ENCODE measurements at places on chromosomes 7 and 10.

DNA sequence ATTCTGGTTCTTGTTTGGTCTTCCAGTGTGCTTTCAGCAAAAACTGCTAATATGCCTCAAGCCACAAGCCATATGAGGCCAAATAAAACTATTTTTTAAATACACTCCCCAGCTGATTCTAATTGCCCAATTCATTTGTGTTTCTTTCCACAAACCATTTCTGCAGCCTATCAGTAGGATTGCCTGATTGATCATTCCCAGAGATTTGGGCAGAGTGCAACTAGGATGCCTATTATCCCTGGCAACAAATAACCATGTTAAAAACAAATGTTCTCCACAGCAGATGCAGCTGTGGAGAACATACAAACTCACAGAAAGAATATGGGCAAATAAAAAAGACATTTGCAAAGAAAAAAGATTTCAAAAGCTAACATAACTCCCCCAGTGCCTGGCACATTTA lies 76.9 kb upstream of the CAV2 start:
- no peak for DNase-seq

DNA sequence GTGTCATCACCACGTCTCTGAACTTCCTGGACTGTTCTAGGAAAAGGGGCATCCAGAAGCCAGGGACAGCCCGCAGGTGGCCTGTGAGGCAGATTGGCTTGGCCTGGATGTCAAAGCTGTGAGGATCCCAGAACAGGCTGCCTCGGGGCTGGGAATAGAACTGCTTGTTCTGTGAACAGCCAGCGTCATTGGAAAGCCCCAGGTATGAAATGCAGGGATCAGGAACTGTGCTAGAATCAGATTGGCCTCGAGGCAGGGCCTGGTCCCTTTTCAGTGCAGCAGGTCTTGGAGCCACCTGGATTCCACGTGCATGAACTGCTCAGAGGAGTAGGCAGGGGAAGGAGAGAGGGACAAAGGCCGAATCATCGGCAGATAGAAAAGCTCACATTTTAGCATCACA lies 44.6 kb downstream of the FAM20C start:
- DNase-seq = no peak

GRCh38 chr7:95001258-95001657 lies 93.9 kb downstream of the PPP1R9A start:
- no peak for DNase-seq

GRCh38 chr7:70306173-70306572 lies 707.9 kb downstream of the AUTS2 start:
- no peak for DNase-seq

GRCh38 chr7:147376192-147376591 lies 1214.4 kb upstream of the C7orf33 start:
- DNase-seq = no peak

GRCh38 chr7:80277434-80278427 lies 143.1 kb downstream of the GNAI1 start:
- no peak for DNase-seq

All from activated CD4-positive, alpha-beta memory T cell treated with anti-CD3 and anti-CD28 coated beads for 36 hours (primary cell).